T-helper 17 cell (primary cell): ENCODE measurements at places on chromosomes 13 and 19. TPM values are rescaled to one million over a fixed set of nuclear protein-coding genes. Genes with fewer than 3 reads are reported as not detected.

DNA sequence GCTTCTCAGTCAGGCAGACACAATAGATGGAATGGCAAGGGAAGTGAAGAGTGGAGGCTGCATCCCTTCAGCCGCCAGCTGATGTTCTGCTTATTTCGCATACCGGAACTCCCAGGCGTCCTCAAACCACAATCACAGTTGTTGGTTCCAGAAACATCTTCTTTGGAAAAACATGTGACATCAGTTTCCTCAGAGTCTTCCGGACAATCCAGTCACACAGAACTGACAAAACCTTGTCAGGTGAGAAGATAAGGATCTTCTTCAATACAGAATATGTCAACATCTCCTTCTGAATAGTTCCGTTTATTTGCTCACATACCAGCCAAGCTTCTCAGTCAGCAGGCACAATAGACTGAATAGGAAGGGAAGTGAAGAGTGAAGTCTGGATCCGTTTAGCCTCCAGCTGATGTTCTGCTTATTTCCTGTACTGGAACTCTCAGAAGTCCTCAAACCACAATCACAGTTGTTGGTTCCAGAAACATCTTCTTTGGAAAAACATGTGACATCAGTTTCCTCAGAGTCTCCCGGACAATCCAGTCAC, 45.1 kb upstream of the CEACAM21 start:
- no peak for DNase-seq

DNA sequence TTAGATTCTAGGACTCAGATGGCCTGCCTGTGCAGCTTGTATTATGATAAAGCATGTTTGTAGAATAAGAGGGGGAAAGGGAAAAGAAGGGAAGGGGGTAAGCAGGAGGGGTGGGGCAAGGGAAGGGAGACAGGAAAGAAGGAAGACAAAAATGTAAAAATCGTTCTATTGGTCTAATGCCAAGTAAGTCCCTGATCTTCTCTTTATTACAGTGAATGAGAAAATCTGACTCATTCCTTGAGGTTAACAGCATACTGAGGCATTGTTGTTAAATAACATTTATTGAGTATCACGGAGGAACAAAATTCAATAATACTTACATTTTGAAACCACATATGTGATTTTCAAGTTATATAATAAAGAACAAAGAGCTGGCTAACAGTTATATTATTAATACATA, 1534.7 kb downstream of the OLFM4 start:
- no peak for DNase-seq

DNA sequence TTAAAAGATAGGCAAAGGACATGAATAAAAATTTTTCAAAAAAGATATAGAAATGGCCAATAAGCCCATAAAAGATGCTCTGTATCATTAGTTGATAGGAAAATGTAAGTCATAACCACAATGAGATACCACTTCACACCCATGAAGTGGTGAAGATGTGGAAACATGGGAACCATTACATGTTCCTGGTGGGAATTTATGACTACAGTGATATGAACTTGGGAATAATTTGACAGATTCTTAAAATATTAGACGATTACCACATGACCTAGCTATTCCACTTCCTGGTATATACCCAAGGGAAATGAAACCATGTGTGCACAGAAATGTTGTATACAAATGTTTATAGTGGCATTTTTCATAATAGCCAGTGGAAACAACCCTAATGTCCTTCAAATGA, 232.2 kb downstream of the GGACT start:
- DNase-seq: no peak

DNA sequence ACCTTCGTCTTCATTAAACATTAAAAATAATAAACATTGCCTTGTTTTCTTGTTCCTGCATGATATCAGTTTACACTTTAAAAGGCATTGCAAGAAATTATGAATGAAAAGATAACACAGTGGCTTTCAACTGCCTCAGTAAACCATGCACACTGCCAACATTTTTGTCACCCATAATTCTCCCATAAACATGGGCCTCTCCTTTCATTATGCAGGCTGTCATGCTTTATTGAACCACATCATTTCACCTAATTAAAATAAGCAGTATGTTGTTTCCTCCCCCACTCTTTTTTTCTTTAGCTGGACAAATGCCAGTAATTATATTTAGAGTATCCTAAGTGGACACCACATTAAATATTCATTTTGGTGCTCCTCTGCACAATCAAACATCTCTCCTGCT, 1566.5 kb upstream of the SLC10A2 start:
- no peak for DNase-seq

DNA sequence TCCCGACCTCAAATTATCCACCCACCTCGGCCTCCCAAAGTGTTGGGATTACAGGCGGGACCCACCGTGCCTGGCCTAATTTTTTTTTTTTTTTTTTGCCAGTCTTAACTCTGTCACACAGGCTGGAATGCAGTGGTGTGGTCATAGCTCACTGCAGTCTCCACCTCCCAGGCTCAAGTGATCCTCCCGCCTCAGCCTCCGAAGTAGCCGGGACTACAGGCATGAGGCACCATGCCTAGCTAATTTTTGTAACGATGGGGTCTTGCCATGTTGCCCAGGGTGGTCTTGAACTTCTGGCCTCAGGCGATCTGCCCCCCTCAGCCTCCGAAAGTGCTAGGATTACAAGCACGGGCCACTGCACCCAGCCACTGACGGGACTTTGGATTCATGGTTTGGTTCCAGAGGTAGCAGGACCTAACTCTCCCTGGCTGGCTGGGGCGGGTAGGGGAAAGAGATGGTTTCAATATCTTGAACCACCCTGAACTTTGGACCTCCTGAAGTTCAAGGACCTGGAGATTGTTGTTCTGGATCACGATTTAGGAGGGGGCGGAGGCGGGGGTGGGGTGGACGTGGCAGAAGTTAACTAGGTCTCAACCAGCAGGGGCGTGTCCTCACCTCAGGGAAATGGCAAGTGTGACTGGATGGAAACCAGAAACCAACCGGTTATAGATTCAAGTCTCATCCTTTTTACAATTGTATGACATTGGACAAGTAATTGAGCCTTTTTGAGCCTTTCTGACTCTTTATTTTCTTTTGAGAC, 40.8 kb downstream of the IER2 start:
- DNase-seq: no peak

- no peak for DNase-seq
These were observed 2.7 kb upstream of the RAP2A start for GRCh38 chr13:97431171-97431764.

GRCh38 chr19:56718231-56718630, 46.7 kb upstream of the ZNF835 start:
- DNase-seq: no peak

DNA sequence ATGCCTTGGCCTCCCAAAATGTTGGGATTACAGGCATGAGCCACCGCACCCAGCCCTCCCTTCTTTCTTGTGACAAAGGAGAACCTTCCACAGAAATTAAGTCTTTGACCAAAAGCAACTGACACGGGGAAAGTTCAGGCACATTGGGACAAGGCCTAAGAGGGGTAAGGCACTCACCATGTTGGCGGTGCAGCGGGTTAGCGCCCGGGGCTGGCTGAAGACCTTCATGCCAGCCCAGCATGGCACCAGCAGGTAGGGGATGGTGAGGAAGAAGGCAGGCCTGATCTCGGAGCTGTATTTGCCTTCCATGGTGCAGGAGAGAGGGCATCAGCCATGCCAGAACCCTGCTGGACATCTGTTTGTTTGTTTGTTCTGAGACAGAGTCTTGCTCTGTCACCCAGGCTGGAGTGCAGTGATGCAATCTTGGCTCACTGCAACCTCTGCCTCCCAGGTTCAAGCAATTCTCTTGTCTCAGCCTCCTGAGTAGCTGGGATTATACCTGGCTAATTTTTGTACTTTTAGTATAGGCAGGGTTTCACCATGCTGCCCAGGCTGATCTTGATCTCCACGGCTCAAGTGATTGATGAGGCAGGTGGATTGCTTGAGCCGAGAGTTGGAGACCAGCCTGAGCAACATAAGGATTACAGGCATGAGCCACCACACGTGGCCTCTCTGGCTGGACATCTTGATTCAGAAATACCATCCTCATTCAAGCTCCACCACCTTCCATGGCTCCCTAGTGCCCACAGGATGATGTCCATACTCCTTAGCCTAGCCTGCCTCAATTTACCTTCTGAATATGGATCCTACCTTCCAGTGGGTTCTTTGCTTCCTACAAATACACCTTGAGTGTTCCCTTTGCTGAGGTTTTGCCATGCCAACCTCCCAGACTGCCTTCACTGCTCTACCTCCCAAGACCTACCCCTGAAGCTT, 4.4 kb downstream of the TM6SF2 start:
- no peak for DNase-seq

DNA sequence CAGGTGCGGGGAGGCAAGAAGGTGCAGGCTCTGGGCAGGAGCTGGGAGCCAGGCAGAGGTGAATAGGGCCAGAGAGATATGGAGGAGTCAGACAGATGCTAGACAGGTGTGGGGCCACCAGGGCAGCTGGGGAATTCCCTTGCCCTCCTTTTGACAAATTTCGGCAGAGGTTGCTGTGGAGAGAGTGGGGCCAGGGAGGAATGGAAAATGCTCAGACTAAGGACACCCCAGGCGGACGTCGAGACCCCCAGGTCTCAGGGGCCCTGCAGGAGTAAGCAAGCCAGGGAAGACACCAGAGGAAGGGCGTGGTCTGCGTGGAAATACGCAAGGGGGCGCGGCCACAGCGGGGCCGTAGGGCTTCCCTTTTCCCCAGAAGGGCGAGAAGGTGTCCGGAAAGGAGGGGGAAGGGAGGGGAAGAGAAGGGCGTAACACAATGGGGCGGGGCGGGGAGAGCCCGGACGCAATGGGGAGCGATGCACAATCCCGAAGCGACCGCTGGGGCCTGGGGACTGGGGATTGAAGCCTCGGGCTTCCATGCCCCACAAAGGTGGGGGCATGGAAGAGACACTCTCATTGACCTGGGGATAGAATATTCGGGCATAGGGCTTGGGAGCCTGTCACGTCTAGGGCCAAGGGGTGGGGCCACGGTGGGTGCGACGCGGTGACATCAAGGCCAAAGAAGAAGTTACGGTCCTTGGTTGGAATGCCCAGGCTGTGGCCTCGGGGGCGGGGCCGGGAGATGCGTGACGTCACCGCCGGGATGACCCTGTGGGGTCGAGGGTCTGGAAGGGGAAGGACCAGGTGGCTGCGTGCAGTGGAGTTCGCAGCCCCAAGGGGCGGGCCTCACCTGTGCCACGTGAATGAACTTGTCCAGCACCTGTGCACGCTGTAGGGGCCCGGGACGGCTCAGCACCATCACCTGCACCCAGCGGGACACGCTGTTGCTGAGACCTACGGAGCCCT, 8.2 kb downstream of the RASGRP4 start:
- DNase-seq: peak; percentile 30

DNA sequence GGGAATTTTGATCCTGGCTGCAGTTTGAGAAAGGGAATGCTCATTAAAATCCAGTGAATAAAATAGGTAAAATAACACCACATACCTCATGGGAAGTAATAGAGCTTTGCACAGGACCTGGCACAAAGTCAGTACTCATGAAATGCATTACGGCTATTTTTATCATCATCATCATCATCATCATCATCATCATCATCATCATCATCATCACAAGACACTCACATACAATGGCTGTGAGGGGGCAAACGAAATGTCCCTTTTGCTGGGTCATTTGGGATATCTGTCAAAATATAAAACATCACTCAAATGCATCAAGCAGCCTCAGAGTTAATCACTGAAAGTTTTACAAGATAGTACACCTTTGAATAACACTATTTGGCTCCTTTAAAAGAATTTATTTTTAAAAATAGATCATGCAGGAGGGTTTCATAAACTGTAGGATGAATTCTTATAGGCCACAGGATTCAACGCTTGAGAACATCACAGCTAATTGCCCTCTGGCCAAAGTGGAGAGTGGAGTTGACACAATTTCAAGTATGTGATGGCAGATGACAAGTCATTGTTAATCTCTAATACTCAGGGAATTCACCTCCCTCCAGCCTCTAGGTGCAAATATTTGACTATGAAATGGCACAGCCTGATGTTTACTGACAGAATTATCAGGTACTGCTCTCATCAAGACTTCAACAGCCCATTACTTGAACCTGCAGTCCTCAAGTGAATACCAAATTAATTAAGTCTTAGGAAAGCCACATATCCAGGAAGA, 14.2 kb upstream of the ZNF599 start:
- DNase-seq: no peak

DNA sequence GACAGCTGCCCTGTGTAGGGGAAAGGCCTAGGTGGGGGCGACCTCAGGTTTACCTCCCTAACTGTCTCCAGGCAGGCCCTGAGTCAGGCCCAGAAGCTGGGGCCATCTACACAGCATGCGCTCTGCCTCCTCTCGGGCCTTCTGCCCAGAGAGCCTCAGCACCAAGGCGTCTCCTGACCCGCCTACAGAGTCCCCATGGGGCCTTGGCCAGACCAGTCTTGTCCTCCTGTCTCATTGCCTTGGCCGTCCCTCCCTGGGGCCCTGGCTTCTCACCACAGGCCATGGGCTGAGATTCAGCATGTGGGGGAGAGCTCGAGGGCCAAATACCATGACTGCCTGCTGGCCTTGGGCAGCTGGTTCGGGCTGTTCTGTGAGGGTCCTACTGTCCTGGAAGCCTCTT, 59.0 kb downstream of the SMARCA4 start:
- DNase-seq: no peak

GRCh38 chr13:46472384-46472783, 80.6 kb upstream of the LRCH1 start:
- no peak for DNase-seq

DNA sequence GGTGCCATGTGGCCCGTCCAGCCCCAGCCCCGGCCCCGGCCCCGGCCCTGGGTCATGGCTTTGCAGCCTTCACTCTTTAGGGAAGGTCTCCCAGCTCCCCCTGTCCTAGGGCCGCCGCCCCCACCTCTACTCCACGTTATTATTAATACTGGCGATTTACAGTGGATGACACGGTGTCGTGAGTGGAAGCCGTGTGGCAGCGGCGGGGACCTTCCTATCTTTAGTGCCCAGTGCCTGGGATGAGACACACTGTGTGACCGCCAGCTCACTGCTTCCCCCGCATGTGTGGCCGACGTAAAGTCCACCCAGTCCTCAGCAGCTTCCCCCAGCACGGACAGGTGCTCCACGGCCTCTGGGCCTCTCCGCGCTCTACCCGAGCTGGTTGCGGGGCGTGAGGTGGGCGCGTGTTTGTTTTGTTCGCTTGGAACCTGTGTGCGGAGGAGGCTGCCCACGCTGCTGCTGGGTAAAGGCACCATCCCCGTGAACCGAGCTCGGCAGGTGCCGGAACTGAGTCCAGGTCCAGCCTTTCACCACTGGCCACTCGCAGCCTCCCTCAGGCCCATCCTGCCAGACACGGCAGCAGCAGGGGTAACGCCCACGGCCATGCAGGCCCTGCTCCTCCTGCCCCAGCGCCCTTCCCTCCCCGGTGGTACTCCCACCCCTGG, 70.9 kb upstream of the MCF2L start:
- no peak for DNase-seq

Gene MBD3L3
- not detected for total RNA-seq

Gene KLF1
- total RNA-seq: not detected

Gene ZNF177
- total RNA-seq: 0.31 TPM

Gene CBY2
- total RNA-seq: not detected

Gene RXFP2
- not detected for total RNA-seq

Gene ZNF808
- total RNA-seq: 20.1 TPM

Gene PDS5B
- 39.2 TPM for total RNA-seq
